ENCODE measurements at places on chromosomes 5 and 9. TPM values are rescaled to one million over a fixed set of nuclear protein-coding genes. Genes with fewer than 3 reads are reported as not detected.

Gene SV2C
- 0.09 TPM for total RNA-seq

Gene LCN1
- total RNA-seq = 0.42 TPM

Gene CNTFR
- total RNA-seq = 66.4 TPM

Gene PCDHGA6
- 3.7 TPM for total RNA-seq

Gene NRARP
- total RNA-seq = 4.5 TPM

Gene CCNI2
- total RNA-seq = not detected

Gene ANKS6
- total RNA-seq = 7.9 TPM

Gene ZFP37
- total RNA-seq = 2.4 TPM

Gene KIF12
- total RNA-seq = 0.11 TPM

Gene RGMB
- 17.5 TPM for total RNA-seq

Gene RHOBTB3
- total RNA-seq = 84.7 TPM

Gene FGFR4
- total RNA-seq = 3.5 TPM

Gene FGF1
- total RNA-seq = 31.3 TPM

Gene WNT8A
- total RNA-seq = not detected

Gene NUDT12
- 11.2 TPM for total RNA-seq

Gene EIF4EBP3
- total RNA-seq = 13.4 TPM

Gene INSYN2B
- 1.4 TPM for total RNA-seq

Gene SHOC1
- total RNA-seq = not detected

Gene HTR4
- 7.6 TPM for total RNA-seq

Gene SPATA31D4
- total RNA-seq = not detected

Gene MYMK
- not detected for total RNA-seq

Gene MRPL22
- 69.7 TPM for total RNA-seq

Gene CDO1
- 29.0 TPM for total RNA-seq

Gene PCSK1
- 1.4 TPM for total RNA-seq

Gene PPP3R2
- not detected for total RNA-seq

Gene FBN2
- 1.7 TPM for total RNA-seq

Gene PCDHB3
- total RNA-seq = 0.94 TPM

Gene GABRA1
- total RNA-seq = not detected

Measured in right cardiac atrium (tissue), 5 donors.